GM12892 (cell line): ENCODE measurements at places on chromosomes 1 and 21.

DNA sequence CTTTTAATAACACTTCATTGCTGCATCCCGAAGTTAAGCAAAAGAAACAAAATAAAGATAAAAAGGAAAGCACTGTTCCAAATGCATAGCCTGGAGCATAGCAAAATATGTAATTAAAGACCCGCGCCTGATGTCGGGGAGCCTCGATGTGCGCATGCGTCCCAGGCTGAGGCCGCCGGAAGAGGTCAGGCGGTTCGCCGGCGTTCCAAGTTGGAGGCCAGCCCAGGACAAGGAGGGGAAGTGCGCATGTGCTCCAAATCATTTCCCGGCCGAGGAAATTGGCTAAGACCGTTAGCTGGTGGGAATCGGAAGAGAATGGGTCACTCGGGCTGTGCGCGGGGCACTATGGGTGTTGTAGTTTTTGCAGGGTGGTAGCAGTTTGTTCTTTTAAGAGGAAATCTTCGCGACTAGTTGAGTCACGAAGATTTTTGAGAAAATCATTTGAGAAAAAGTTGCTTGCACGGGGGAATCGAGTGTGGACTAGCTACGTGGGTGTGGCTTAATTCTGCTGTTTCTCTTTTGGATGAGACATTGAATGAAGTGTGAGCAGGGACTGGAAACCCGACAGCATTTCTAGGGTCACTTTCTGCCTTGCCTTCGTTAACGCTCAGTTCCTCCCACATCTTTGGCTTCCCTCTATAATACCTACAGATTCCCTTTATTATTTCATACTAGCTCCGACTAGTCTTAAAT lies 31.0 kb upstream of the CD1D start:
- DNase-seq = peak; percentile 43

GRCh38 chr1:173190101-173190936 lies 16.8 kb downstream of the TNFSF4 start:
- DNase-seq = no peak

DNA sequence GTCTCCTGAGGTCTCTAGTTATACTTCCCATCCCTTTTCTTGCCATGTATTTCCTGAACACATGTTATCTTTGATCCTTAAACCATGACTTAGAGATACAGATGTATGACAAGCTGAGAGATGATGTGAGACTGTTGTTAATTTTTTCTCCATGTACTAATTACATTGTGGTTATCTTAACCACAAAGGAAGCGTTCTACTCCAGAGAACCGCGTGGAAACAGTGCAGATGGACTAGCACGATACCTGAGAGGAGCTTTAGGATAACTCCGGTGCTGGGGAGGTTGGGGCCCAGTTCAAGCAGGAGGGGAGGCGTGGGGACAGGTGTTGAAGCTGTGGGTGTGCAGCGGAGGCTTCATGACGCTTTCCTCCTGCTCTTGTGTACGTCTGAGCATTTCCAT lies 17.5 kb downstream of the PDE9A start:
- no peak for DNase-seq

DNA sequence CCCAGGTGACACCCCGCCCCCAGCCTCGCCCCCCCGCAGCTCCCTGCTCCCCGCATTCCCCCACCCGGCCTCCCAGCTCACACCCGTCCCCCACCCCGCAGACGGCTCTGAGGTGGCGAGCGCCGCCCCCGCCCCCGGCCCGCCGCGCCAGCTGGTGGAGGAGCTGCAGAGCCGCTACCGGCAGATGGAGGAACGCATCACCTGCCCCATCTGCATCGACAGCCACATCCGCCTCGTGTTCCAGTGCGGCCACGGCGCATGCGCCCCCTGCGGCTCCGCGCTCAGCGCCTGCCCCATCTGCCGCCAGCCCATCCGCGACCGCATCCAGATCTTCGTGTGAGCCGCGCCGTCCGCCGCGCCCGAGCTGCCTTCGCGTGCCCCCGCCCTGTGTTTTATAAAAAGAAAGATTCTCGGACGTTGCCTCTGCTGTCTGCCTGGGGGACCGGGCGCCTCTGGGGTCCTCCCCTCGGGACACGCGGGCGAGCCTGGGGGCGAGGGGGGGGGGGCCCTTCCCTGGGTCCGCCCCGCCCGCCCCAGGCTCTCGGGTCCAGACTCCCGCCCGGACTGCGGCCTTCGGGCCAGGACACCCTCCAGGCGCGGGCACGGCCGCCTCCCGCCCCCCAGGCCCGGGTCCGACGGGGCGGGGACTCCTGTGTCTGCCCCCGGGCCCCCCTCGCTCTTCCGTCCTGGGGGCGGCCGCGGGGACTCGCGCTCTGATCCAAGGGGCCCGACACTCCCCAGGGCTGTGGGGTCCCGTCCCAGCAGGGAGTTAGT lies 1.6 kb upstream of the MMP23B start:
- DNase-seq = peak; percentile 100

- DNase-seq = peak; percentile 89
Measured at GRCh38 chr1:15430787-15431570, 7.3 kb upstream of the CTRC start.

GRCh38 chr1:108016451-108016920 lies 51.5 kb upstream of the VAV3 start:
- DNase-seq = no peak

DNA sequence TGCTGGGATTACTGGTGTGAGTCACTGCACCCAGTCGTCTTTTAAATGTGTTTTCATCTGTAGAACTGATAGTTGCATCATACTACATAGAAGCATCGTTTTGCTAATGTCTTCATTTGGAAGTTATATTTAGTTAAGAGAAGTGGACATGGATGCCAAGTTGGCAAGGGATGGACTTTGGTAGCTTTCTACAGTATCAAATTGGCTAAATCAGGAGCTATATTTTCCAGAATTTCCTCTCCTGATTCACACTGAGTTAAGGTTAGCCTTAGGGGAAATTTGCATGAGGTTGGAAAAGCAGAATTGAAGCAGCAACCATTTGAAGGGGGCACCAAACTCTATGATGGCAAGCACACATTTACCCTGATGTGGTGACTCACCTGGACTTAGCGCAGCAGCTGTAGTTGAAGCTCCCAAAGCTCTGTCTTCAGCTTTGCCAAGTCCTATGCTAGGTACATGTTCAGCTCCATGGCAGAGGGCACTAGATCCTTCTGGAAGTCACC lies 43.9 kb downstream of the DUSP10 start:
- no peak for DNase-seq

DNA sequence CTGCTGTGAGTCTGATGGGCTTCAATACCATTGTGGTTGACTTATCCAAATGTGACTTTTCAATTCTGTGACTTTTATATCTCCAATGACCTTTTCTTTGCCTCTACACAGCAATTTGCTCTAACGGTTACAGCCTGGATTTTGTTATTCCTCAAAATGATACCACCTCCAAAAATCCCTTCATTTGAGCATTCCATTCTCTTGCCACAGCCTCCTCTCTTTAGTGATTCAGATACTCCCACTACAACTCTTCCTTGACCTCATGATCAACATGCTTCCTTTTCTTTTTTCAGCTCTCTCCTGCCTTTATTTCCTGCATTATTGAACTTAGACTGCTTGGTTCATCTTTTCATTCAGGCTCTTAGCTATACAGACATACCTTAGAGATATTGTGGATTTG lies 16.6 kb upstream of the IL19 start:
- DNase-seq = no peak

DNA sequence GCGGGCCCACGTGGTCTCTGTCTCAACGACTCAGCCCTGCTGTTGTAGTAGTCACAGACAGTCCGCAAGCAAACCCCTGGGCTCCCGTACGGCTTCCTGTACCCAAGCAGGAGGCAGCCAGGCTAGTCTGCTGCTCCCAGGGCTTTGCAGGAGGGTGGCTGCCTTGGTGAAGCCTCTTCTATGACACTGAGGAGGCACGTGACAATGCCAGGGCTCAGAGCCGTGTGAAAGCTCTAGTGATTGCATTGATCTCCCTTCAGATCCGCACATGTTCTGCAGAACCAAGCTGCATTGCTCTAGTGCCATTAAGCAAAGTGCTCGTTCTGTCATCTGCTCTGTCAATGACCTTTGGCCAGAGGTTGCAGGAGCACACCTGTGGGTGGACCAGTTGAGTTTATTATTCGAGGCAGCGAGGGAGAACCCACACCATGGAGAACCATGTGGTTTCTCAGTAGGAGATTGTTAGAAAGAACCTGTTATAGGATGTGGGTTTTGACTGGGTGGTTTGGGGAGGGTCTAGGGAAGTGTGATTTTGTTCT lies 18.0 kb downstream of the UMODL1 start:
- DNase-seq = no peak
